ENCODE measurements at places on chromosomes 16 and 17.

GRCh38 chr17:2750721-2751120 is 1.3 kb upstream of the CCDC92B start:
- DNase-seq, result no peak

- no peak for DNase-seq
Observed at GRCh38 chr17:56350592-56350991, 197.3 kb downstream of the ANKFN1 start.

GRCh38 chr17:56536766-56537165 is 56.7 kb upstream of the NOG start:
- no peak for DNase-seq

- DNase-seq, result no peak
Observed at GRCh38 chr17:32757963-32758362, 119.0 kb downstream of the MYO1D start.

GRCh38 chr16:88554711-88555264 is 15.4 kb upstream of the ZC3H18 start:
- no peak for DNase-seq

GRCh38 chr17:40104594-40105486 is 4.5 kb upstream of the NR1D1 start:
- no peak for DNase-seq
